ENCODE measurements at places on chromosomes 3 and 15. TPM values are rescaled to one million over a fixed set of nuclear protein-coding genes. Genes with fewer than 3 reads are reported as not detected.

Gene MAP6D1
- not detected for total RNA-seq

Gene TGM4
- total RNA-seq, result not detected

Gene ZNF860
- total RNA-seq, result 0.12 TPM

Gene CLDN16
- not detected for total RNA-seq

Gene STXBP5L
- total RNA-seq, result not detected

All from omental fat pad (tissue), 4 donors.